ENCODE measurements at places on chromosomes 4 and X.
A peak's percentile ranks its signal among the peaks of the same experiment; 100 is the strongest.

- peak; percentile 73 for DNase-seq
Observed at GRCh38 chrX:75155827-75156525, at the start of gene ABCB7. TSS of gene ABCB7 (minus strand) at chrX:75156283. CDS start at chrX:75156272, 11 bp downstream.

DNA sequence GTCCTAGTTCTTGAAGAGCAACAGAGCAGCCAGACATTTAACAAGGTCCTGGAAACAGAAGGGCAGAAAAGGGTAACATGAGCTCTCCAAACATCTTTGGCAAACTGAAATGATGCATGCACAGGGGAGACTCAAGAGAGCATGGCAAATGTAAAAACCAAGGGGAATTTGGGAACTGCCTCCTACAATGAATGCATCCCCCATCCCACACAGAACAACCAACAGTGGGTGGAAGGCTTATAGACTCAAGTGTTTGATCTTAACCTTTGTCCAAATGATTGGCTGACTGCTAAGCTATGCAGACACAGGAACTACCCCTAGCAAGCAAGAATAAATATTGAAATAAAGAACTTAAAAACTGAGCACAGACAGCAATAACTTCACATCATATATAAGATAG is 74.4 kb downstream of the CENPC start:
- no peak for DNase-seq

DNA sequence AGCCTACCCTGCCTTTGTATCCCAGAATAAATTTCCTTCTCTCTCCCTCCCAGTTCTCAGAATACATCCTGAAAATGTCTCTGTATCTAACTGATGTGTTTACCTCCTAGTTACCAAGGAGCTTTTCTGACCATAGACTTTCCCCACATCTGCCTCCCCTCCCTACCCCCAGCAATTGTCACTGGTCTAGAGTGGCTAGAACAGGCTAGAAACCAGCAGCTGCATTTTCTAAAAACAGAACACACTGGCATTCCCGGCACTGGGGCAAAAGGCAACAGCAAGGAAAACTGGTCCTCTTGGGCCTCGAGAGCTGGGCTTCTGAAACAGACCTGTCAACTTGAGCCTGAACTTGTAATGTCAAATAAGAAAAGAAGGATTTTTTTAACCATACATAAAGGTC is 16.4 kb downstream of the TASL start:
- DNase-seq, result no peak

DNA sequence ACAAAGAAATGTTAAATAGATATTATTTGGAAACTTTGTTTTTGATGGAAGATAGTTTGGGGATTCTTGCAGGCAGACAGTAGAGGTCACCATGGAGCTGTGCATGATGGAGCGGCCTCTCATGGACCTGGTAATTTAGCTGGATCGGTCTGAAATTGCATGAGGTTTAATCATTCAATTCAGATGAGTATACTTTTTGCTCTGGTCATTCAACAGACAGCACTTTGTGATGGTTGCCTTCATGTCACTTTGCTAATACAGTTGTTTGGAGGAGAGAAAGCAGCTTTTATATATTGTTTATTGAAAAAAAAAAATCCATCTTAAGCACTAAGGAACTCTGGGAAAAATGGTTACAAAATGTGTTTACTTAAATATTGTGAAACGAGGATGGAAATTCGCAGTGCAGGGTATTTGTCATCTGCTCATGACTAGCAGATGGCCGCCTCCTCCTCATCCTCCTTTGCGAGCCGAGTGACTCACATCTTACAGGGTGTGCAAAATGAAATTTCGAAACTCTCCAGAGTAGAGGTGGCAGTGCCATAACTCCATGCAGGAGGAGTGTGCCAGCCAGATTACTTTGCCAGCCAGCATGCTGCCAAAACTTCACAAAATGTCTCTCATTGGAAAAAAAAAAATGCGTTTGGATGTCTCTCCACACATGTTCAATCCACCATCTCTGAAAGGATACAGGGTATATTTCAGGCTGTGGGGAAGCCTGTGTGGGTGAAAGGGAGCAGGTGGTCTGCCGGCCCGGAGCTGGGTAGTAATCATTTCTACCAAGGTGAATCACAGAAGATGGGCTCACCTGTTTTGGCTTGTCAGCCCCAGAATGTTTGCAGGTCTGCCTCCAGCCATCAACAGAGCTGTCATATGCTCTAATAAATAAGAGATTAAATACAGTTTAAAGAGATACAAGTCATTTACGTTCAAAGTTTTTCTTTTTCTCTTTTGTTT is 314.9 kb upstream of the DIPK2B start:
- peak; percentile 57 for DNase-seq

- DNase-seq, result no peak
Observed at GRCh38 chrX:115642311-115642710, 81.3 kb downstream of the PLS3 start.

- no peak for DNase-seq
Observed at GRCh38 chr4:41362621-41363383, 106.1 kb downstream of the UCHL1 start.
